AG08396 (cell line): ENCODE measurements at places on chromosomes 13 and 19.

GRCh38 chr19:49340865-49341718, 5.9 kb downstream of the CD37 start:
- no peak for DNase-seq

DNA sequence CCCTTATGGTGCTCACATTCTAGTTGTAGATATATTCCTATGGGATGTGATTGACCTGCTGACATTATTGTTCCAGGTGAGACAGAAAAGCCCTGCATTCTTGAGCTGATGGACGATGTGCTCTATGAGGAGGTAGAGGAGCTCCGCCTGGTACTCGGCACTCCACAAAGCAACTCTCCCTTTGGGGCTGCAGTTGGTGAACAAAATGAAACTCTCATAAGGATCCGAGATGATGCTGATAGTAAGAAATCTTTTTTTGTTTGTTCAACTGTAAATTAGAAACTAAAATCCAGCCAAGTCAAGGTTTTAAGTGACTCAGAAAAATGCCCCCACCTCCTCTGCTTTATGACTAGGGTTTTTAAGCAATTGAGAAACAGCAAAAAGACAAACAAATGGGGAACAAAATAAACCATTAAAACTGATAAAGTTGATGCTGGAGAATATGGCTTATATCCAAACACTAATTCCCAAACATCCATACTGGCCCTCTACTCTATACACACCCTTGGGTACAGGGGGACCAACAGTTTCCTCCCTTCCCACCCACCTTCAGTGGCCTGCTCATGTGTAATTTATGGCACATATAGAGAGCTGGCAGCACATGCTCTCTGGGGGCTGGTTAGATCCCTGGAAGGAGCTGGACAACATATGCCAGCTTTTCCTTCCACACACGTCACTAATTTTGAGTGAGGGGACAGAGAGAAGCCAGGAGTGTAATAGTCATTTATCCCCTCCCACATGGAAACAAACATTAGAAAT, 139.6 kb downstream of the STOML3 start:
- DNase-seq = no peak

DNA sequence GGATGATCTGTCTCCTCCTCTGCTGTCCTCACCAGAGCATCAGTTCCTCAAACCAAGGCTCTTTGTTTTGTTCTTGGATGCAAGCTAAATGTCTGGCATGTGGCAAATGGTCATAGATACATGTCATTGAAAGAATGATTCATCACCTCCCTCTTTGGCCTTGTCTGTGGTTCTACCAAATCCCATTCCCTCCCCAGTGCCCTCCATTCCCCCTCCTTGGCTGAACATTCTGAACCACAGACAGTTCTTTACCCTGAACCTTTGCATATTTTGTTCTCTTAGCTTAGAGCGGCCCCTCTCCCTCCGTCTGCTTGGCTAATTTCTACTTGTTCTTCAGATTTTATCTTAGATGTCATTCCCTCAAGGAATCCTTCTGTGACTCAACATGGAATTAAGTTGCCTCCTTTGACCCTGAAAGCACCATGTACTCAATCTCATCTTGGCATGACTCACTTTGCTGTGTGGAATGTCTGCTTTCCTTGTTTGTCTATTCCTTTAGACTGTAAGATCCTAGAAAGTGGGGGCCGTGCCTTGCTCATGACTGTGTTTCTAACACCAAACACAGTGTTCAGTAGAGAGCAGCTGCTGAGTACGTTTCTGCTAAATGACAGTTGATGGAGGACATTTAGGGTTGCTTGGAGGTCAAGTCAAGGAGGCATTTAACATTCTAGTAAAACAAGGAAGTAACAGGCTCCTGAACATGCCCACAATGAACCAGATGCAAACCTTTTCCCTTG, 8.1 kb downstream of the ALOX5AP start:
- peak; percentile 86 for DNase-seq

DNA sequence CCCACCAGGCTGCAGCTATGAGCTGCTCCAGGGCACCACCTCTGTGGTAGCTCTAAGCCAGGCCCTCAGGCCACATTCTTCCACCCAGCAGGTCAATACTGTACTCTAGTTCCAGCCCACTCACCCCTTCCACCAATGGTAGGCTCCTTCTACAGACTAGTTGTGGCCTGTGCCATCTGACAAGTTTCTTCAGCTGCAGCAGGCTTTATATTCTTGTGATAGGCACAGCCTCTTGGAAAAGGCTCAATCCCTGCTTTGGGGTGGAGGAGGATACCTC, 8.5 kb downstream of the MICU2 start:
- no peak for DNase-seq

DNA sequence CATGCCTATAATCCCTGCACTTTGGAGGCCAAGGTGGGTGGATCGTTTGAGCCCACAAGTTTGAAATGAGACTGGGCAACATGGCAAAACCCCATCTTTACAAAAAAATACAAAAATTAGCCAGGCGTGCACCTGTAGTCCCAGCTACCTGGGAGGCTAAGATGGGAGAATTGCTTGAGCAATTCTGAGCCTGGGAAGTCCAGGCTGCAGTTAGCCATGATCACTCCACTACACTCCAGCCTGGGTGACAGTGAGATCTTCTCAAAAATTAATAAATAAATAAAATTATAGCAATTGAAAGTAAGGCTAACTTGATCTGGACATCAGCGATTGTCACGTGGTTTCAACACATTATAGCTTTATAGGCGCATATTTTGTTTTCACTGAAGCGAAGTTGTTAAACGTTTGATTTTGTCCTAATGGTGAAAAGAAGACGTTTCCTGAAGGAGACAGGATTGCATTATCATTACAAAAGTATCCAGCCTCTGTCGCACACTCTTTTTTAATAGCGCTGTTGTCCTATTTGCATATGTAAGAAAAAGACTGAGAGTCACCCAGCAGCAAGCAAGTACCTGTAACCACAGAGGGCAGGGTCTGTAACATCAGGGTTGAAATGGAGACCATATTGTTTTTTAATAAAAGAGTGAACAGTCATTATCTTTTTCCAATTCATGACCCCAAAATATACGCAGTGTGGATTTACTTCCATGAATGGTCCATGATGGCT, 335.7 kb downstream of the DCT start:
- no peak for DNase-seq
